ENCODE measurements at places on chromosomes 11 and 22.

GRCh38 chr22:37098976-37099591, 10.4 kb downstream of the TMPRSS6 start:
- DNase-seq = no peak

DNA sequence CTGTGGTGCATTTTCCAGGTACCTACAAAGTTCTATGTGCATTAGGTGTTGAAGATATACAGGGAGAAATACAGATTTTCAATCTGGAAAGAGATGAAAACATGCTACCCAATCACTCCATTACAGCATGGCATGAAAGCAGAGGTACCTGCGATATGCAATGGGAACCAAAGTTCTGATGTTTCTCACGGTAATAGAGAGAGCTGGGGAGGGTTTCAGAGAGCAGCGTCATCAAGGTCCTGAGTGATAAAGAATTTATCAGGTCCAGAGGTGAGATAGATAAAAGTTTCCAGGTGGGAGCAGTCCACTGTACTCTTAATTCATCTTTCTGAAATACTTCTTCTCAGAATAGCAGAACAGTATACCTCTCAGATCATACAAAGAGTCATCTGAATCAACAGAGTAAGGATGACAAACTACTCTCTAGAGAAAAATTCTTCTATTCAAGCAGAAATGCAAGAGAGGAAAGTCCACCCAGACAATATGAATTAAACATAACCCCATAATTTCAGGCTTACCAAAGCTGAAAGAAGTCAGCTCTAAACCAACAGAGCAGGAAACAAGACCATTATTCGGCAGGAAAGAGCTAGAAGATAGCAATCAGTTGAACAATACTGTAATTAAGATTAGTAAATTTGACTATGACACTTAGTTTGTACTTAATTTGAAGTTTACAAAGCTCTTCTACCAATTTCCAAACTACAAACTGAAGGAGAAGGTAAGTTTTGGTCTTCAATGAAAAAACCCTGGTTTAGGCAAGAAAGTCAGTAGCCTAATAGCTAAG, 12.8 kb downstream of the CTSC start:
- DNase-seq = no peak

DNA sequence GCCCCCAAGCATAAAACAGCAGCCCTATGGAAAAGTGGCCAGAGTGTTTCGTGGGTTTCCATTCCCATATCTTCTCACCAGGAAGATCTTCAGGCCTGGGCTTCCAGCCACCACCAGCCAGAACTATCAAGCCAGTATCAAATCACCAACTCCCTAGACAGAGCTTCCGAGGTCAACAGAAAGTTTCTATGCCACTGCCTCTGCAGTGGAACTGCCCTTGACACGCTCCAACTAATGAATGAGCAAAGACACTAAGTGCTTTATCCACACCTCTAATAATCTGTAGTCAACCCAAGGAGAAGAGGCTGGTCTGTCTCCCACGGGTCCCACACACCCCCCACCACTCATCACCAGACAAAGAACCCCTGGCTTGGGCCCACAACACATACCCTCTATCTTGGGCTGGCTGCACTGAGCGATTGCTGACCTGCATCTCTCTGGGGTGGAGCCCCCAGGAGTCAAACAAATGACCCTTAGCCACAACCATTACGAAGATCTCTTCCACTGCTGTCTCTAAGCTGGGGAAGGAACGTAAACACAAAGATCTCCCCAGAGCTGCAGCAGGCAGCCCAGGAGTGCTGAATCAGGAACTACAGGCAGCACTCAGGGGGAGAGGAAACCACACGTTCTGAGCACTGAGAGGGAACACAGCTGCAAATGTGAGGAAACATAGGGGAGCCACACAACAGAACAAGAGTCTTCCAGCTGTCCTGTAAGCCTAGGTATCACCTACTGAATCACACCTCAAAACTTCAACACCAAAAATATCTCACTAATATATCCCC, 9.7 kb downstream of the OR5AN1 start:
- no peak for DNase-seq

- no peak for DNase-seq
These were observed 12.5 kb downstream of the GDPD5 start for GRCh38 chr11:75513250-75513649.

- DNase-seq = no peak
These were observed 24.0 kb downstream of the CBX7 start for GRCh38 chr22:39128508-39128907.

DNA sequence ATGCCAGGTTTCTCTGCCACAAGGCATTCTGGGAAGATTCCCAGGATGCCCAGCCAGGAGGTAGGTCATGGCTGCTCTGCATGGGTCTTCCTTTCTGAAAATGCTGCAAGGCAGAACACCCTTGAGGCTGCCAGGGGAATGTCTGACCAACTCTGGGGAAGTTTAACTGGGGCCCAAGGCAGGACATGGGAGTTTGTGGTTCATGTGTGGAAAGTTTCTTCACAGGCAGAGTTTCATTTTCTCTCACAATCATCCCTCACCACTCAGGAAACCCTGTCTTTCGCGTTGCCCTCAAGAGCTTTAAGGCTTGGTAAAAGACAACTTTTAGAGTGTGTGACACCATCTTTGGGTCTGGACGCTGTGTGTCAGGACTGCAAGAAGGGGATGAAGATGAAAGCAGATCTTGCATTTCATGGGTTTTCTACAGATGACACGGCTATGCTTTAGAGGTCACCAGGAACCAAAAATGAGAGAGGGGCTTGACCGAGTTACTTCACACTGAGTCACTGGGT, 133.5 kb downstream of the CD44 start:
- no peak for DNase-seq
